Activated gamma-delta T cell treated with anti-CD3 and anti-CD28 coated beads, Interleukin-2, amount 50 U/mL, for 16 hours (primary cell): ENCODE measurements at places on chromosomes 4 and X.

DNA sequence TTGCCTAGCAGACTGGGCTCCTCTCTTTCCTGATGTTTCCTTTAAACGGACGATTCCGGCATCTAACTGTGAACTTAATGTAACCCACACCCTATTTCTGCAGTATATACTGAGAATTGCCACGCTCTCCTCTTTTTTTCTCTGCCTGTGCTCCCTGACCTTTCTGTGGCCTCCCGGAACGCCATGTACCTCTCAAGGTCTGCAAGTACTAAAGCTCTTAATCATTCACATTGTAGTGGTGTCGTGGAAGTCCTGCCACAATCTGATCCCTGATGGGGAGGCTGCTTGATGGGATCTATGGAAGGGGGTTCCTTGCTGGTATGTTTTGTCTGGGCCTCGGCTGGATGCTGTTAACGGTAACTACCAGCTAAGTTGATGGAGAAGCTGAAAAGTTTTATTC, 302.9 kb upstream of the EPHA5 start:
- no peak for DNase-seq

- DNase-seq: no peak
Measured at GRCh38 chr4:5238173-5238572, 186.9 kb downstream of the STK32B start.

DNA sequence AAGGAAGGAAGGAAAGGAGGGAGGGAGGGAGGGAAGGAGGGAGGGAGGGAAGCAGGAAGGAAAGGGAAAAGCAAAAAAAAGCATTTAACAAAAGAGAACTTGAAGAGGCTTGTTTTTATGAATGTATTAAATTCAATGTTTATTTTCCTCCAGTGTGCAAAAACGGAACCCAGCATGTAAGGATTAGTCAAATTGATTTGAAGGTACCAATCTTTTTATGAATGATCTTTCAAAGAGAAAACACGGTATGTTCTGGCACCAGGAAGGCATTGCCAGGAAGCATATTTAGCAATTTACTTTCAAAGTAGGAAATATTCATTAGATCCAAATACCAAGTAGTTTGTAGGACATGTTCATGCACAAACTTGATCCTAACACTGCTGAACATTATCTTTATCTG, 453.6 kb downstream of the PDGFC start:
- DNase-seq: no peak

DNA sequence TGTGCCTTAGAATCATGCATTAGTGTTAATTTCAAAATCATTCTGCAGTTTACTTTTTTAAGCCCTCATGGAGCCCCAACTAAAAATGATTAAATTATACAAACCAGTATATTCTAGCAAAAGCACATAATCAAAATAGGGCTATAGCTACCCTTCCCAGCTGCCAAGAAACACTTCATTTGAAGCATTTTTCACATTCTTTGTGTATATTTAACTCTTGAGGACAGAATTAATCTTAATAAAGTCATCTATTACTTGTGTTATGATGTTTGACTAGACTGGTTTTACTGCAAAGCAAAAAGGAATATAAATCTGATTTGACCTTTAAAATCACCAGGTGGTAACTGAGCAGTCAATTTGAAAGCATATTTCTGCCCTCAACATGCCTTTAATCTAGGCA, 145.1 kb downstream of the PRDM5 start:
- DNase-seq: no peak

- DNase-seq: no peak
Measured at GRCh38 chrX:129647418-129648410, 7.0 kb downstream of the APLN start.

GRCh38 chr4:154526151-154526550, 24.0 kb downstream of the PLRG1 start:
- no peak for DNase-seq

DNA sequence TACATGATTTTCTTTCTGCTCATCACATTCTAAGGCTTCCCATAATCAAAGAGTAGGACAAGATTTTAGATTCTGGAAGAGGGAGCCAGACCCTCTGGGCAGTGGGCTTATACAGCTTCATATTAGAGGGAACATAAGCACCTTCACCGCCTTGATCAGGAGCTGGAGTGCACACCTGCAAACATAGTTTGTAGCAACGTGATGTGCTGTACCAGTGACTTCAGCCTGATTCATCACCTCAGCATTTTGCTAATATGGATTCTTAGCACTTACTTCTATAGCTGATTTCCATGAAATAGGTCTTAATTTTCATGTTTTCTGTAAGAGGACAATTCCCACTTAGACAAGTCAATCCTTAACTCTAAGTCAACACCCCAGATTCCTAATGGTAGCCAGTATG, 36.7 kb downstream of the PCDH18 start:
- no peak for DNase-seq

GRCh38 chr4:138802499-138802898, 213.1 kb upstream of the NOCT start:
- no peak for DNase-seq

- DNase-seq: no peak
Measured at GRCh38 chr4:69095301-69095731, 958 bp upstream of the UGT2B7 start.

DNA sequence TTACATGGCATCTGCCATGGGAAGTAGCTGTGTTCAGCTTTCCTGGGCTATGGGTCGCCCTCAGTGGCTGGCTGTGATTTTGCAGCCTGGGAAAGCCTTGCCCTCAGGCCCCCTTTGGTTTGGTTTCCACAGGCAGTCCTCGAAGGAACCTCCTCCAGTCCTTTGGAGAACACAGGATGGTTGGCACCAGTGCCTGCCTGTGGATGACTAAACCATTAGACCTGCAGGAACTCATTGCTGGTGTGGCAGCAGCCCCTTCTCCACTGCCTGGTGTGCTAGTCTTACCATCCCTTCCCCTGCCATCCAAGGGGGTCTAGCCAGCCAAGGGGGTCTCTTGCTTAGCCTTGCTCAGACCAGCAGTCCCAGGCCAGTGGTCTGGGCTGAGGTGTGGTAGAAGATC, 71.4 kb upstream of the PJA1 start:
- no peak for DNase-seq

DNA sequence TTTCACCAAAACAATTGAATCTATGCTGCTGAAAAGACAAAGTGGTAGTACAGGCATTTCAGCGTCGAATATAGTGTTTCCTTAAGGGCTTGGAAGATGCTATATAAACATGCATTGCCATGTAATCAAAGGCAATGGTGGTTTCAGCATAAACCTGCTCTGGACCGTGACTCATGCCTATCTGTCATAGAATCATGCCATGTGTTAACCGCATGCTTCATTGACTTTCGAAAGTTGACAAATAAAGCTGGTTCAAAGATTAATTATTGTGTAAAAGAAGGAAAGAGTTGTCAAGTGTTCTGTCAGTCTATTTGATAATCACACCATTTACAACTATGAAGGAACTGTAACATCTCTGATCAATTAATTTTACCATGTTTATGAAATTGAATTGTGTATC, 83.2 kb downstream of the FUNDC1 start:
- DNase-seq: no peak

DNA sequence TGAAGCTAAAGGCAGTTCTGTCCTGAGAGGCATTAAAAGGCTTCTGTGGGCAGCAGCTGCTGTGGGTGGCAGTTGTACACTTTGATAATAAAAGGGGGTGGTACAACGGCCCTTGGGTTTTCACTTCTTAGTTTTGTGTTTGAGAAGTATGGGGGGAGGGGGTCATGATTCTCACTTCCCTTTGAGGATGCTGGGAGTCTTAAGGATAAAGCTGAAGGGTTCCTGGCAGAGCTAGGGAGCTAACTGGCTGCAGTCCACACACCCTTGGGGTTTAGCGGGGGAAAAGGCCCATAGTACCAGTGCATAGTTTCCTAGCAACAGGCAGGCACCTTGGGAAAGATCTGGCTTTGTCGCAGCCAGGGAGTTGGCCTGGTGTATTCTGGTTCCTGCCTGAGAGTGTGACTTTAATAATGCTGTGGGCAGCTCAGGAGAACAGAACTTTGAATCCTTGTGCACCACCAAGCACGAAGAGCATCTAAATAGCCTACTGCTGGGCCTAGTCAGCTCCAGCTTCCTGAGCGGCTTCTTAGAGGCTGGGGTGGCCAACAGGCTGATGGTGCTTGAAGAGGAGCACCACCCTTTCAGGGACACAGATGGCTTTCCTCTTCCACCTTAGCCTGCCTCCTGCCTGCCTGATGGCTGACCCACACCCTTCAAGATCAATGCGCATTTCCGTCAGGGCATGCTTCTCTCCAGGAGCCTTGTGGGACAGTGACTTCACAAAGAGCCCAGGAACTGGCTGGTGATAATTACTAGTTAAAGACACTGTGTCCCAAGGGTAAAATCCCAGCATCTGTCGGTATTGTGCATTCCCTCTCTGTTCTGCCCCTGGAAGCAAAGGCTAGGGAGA, 12.5 kb downstream of the ZBTB33 start:
- no peak for DNase-seq

DNA sequence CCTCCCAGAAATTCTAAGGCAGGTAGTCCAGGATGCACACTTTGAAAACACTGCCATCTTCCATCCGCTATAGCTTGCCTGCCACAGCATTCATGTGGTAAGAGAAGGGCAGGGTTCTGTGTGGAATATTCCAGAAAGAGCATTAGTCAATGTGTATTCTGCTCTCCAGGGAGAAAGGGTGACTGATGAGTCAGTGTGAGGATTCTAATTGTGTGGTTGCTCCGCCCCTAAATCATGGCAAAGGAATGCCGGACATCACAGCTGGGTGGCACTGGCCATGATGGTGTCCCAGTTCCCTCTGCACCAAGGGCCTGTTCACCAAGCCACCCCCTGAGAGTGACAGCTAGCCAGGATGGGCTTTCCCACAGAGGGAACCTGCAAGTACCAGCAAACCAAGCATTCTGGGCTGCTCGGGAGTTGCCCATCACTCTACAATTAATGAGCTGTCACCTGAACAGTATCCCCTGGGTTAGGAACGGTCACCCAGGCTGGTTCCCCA, 9.5 kb downstream of the IDS start:
- DNase-seq: no peak

GRCh38 chrX:37922928-37923327, 75.6 kb upstream of the DYNLT3 start:
- DNase-seq: no peak

DNA sequence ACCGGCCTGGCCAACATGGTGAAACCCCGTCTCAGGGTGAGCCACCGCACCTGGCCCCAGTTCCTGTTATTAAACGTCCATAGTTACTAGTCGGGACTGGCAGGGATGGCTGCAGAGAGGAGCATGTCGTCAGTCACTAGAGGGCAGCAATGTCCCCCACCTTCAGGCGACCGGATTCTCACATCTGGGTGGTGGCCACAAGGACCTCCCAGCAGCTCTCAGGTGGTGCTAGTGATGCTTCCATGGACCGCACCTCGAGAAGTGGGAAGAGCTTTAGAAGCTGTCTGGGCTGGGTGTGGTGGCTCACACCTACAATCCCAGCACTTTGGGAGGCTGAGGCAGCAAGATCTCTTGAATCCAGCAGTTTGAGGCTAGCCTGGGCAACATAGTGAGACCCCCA, 13.3 kb upstream of the IL3RA start:
- peak; percentile 5 for DNase-seq

GRCh38 chr4:63583007-63583406, 826.2 kb downstream of the TECRL start:
- no peak for DNase-seq

GRCh38 chr4:3481113-3481531, 18.0 kb downstream of the DOK7 start:
- DNase-seq: no peak

- DNase-seq: no peak
Measured at GRCh38 chr4:154450966-154451365, 40.6 kb downstream of the DCHS2 start.

DNA sequence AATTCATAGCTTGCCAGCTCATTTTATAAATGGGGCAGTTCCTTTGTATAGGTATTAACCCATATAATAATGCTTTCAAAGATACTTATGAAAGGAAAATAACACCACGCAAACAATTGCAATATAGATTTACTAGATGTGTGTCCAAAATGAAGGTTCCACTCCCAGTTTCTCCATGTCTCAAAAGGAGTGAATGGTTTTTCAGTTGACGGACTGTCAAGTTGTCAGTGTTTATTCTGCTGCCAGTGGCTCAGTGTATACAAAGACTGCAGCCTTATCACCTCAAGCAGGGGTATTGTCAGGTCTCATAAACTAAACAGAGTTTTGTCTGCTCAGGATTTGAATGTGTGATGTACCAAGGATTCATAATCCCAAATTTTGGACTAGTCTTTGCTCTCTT, 585.3 kb upstream of the ATOH1 start:
- DNase-seq: no peak

- no peak for DNase-seq
Measured at GRCh38 chr4:83917572-83917971, 381.7 kb downstream of the GPAT3 start.

DNA sequence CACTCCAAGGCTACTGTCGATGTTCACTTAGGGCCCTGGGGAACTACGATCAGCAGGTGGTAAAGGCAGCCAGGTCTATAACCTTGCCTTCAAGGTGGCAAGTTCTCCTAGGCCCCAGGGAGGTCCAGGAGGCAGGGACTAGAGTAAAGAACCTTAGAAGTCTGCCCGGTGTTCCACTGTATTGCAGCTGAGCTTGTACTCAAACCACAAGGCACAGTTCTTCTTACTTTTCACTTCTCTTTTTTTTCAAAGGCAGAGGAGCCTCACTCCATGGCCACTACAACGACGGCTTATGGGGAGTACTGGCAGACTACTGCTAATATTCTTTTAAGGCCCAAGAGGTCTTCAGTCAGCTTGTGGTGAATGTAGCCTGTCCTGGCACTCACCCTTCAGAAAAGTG, 78.8 kb upstream of the GPR174 start:
- no peak for DNase-seq
